ENCODE measurements at places on chromosomes 6 and 20.
A peak's percentile ranks its signal among the peaks of the same experiment; 100 is the strongest.

DNA sequence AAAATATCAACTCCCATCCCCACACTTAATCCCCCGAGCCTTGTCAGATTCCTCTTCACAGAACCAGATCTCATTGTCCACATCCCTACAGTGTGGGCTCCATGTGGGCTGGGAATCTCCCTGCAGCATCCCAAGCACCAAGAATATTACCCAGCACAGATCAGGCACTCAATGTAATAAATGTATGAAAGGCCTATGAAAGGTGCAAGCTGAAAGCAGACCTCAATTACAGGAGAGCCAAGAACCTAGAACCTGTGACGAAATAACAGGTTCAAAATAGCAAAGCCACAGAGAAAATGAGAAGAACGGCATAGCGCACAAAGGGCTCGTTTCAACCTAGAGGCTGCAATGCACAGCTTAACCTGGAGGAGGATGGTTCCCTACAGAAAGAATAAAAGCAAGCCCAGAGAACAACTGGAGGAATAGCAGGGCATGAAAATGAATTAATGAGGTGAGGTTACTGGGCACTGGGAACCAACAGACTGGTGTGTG, 3.1 kb downstream of the SLC23A2 start:
- peak; percentile 56 for DNase-seq

DNA sequence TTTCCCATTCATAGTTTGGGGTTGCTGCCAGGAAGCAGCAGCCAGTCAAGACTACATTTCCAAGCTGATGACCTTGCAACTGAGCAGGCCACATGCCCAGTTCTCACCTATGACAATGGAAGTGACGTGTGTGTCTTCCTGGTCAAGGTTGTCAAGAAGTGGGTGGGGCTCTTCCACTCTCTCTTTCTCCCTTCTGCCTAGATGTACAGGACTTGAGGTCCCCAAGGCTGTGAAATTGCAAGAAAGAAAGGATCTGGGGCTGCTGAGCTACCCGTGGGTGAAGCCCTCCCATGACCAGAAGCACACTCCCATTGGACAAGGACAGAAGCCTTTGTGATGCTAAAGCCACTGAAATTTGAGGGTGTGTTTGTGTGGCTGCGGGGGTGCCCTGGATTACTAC, 175.1 kb downstream of the LINC00237 start:
- DNase-seq, result no peak

DNA sequence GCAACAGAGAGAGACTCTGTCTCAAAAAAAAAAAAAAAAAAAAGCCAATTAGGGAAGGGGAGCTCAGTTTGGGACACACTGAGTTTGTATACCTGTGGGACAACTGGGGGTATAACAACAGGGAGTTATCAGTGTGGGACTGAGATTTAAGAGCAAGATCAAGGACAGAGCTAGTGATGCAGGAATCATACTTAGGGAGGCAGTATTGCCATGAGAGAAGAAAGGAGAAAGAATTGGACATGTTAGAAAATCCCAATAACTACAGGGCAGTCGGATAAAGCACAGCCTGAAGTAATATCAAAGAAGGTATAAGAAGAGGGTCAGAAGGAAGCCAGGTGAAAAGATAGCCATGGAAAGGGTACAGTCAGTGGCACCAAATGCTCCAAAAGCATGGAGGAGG, 121.2 kb downstream of the PTPRT start:
- no peak for DNase-seq

DNA sequence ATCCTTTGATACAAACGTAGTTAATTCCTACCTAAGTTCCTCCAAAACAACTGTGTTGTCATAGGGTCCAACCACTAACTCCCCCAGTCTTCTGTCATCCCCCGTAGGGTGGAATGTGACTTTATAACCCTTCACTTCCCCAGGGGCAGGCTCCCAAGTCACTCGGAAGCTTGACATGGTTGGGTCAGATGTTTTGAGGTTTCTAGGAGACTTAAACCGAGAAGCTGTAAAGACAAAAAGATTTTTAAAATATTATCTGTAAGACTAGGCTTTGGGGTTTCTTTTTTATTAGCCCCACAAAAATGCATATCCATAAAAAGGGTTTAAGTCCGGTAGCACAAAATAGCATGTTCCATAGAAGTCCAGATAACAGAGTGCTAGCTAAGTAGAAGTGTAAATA, 50.2 kb downstream of the COL12A1 start:
- no peak for DNase-seq

- no peak for DNase-seq
Observed at GRCh38 chr6:105038259-105038658, 81.4 kb downstream of the LIN28B start.

GRCh38 chr6:167573461-167574215, 248.8 kb downstream of the TTLL2 start:
- no peak for DNase-seq

DNA sequence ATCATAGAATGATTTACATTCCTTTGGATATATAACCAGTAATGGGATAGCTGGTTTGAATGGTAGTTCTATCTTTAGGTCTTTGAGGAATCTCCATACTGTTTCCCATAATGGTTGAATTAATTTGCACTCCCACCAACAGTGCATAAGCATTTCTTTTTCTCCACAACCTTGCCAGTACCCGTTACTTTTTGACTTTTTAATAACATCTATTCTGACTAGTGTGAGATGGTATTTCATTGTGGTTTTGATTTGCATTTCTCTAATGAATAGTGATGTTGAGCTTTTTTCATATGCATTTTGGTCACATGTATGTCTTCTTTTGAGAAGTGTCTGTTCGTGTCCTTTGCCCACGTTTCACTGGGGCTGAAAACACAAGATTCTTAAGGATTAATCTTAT, 107.3 kb downstream of the TINAG start:
- DNase-seq, result no peak

GRCh38 chr6:30073489-30074235, 1.9 kb downstream of the RNF39 start:
- no peak for DNase-seq

DNA sequence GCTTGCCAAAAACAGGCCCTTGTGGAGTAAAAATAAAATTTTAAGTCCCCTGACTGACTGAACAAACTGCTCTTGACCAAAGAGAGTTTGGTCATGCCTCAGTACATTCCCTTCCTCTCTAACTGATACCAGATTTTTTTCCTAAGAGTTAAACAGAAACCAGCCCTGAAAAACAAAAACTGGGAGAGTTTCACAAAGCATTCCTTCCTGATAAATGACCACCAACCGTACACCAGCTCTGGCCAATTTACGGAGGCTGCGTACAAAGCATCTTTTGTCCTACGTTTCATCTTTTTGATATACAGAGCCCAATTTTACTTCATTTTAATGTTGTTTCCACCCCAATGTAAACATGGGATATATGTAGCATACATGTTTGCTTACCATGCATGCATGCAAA, 477.4 kb upstream of the HTR1E start:
- no peak for DNase-seq

Measured in NB4 (cell line).